Lower lobe of right lung (tissue), 2 donors: ENCODE measurements at places on chromosomes 5 and 9. TPM values are rescaled to one million over a fixed set of nuclear protein-coding genes. Genes with fewer than 3 reads are reported as not detected.

Gene LRSAM1
- 25.9 TPM for total RNA-seq

Gene PSAT1
- total RNA-seq = 10.4 TPM

DNA sequence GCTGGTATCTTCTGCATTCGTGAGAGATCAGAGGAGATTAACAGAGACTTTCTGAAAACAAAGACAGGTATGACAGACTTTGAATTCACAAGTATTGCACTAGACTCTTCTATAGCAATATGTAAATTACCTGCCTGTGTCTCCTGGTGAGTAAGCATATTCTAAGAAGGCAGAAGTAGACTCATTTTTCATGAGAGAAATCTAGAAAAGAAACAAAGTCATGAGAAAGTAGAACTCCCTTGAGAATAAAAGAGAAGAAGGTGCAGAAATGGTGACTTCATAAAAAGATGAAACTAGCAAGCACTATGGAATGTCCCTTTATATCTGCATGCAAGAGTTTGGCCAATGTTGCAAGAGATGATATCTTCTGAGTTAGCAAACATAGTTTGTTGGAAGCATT is 419.8 kb downstream of the DMRT2 start:
- no peaks in the 10 kb centered on the region for H3K36me3 ChIP-seq
- no peak overlapping the region for H3K4me3 ChIP-seq
- no peak overlapping the region for H3K27ac ChIP-seq
- H3K27me3 ChIP-seq = no peaks in the 10 kb centered on the region

- DNase-seq = no peak
- no peak overlapping the region for H3K27ac ChIP-seq
- peaks cover 4% of the 10 kb centered on the region for H3K36me3 ChIP-seq
- H3K4me3 ChIP-seq = no peak overlapping the region
- H3K4me1 ChIP-seq = peaks cover 21% of the 10 kb centered on the region
- no peaks in the 10 kb centered on the region for H3K27me3 ChIP-seq
Observed at GRCh38 chr5:154365823-154366222, 80.0 kb upstream of the SAP30L start.

DNA sequence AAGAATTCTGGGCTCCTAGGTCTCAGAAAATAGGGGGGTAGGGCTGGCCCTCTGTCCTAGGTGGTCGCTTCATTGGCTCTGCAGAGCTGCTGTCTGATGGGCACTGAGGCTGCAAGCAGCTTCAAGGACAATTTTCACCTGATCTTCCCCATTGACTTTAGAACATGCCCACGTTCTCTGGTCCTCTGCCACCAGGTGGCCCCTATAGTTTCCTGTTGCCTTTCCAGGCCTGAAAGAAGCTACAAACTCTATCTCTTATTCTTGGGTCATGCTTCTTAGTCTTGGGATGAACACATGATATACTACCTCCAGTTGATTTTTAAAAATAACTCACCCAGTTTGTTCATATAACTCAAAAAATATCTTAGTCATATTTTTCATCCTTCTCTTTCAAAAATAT is 26.3 kb downstream of the SPZ1 start:
- H3K27me3 ChIP-seq = no peaks in the 10 kb centered on the region
- no peaks in the 10 kb centered on the region for H3K4me1 ChIP-seq
- H3K36me3 ChIP-seq = no peaks in the 10 kb centered on the region
- H3K27ac ChIP-seq = no peak overlapping the region
- H3K4me3 ChIP-seq = no peak overlapping the region

DNA sequence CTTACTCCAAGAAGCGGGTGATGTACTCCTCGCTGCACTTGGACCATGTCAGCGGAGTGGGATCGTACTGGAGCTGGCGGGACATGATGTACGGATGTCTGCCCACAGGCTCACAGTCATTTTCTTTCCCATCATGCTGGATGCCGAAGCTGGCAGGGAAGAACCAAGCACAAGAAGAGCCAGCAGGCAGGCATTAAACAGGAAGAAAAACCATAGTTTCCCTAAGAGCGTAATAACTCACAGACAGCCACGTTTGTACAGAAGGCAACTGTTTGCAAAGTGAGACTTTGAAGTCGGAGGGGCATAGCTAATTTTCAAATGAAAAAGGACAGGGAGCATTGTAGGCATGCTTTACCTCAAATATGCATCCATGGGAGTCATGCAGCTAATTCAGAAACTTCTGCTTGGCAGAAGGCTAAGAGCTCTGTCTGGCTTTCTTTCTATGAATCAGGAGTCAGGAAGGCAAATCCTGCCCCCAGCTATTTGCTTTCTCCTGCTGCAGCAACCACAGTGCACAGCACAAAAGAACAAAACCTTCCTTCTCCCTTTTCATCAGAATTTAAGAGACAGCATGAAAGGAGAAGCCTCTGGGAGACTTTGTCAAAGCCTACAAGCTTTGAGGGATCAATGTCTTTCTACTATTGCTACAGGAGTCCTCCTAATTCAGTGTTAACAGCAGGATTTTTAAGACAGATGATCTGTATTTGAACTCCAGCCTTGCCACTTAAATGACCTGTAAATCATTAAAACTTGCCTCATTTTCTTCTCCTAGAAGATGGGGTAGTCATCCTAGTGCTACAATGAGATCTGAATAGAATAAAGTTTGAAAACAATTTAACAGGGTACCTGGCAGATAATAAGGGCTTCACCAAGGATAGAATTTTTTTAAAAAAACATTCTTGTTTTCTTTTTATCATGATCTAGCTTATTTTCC is 209.1 kb downstream of the TARS1 start:
- H3K4me1 ChIP-seq = no peaks in the 10 kb centered on the region
- no peak overlapping the region for H3K4me3 ChIP-seq
- H3K36me3 ChIP-seq = no peaks in the 10 kb centered on the region
- no peak overlapping the region for H3K27ac ChIP-seq
- H3K27me3 ChIP-seq = no peaks in the 10 kb centered on the region

DNA sequence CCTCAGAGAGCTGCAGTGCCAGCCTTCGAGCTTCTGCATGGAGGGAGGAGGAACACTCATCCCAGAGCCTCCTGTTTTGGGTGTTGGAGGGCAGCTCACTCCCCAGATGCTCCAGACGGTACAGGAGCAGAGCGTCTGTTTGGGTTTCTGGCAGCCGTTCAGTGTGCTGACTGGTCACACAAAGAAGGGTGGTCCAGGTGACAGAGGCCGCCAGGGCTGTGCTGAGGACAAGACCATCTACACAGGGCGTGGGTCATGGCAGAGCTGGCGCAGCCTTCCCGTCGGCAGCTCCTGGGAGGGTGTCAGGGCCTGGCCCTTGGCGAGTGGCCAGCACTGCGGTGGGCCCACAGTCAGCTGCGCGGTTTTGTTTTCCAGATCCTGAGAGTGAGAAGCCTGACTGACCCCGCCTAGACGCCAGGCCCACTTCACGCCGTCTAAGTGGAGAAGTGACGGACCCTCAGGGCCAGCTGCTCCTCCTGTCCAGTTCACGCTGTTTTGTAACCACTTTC is 131.4 kb upstream of the FAM120A start:
- no peak overlapping the region for H3K4me3 ChIP-seq
- no peaks in the 10 kb centered on the region for H3K36me3 ChIP-seq
- no peaks in the 10 kb centered on the region for H3K4me1 ChIP-seq
- DNase-seq = no peak
- no peak overlapping the region for H3K27ac ChIP-seq

DNA sequence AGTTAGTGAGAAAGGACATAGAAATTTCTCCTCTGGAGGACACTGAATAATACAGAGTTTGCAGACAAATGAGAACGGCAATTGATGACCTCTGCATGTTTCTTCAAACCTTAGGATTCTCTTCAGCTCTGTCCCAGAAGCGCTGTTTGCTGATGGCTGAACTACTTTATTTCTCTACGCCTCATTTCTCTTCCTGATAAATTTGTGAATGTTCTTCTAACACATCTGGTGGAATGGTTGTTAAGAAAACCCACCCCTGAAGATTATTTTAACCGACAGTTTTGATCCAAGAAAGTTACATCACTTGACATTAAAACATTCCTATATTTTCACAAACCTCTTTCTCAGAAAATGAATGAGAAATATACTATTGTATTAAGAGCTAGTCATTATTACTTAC is 1150.6 kb downstream of the DTWD2 start:
- H3K27me3 ChIP-seq = no peaks in the 10 kb centered on the region
- no peaks in the 10 kb centered on the region for H3K4me1 ChIP-seq
- H3K36me3 ChIP-seq = no peaks in the 10 kb centered on the region
- no peak overlapping the region for H3K4me3 ChIP-seq
- DNase-seq = no peak
